ENCODE measurements at places on chromosomes 6 and 20.

DNA sequence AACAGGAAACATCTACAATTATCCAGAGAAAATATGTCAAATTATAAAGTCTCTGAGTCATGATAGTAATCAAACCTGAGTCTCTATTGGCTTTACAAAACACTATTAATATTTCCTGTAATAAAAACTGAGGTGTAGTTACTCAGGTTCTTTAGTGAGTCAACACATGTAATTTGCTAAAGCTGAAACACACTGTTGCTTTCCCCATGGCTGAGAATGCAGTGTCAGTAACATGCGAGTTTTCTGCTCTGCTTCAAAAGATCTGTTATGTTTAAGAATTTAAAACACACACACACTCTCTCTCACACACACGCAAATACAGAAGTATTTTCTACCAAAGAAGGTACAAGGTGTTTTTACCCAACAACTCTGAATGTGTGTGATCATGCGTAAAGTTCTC lies 38.6 kb downstream of the ATXN1 start:
- no peak for DNase-seq

DNA sequence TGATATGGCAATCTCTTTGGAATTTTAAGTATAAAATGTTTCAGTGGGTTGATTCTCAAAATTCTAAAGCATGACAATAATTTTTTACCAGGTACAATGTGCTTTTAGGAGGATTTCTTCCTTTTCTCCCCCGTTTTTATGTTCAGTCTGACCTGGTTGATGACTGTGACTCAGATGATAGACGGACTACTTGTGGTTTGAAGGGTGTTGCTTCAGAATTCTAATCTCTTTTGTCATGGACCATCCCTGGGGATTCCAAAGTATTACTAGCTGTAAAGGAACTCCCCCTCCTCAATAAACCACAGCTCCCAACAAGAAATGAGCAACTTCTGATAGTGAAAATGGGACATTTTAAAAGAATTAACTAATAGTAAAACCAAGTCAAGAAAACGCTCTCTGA lies 34.9 kb upstream of the TNFAIP3 start:
- no peak for DNase-seq

DNA sequence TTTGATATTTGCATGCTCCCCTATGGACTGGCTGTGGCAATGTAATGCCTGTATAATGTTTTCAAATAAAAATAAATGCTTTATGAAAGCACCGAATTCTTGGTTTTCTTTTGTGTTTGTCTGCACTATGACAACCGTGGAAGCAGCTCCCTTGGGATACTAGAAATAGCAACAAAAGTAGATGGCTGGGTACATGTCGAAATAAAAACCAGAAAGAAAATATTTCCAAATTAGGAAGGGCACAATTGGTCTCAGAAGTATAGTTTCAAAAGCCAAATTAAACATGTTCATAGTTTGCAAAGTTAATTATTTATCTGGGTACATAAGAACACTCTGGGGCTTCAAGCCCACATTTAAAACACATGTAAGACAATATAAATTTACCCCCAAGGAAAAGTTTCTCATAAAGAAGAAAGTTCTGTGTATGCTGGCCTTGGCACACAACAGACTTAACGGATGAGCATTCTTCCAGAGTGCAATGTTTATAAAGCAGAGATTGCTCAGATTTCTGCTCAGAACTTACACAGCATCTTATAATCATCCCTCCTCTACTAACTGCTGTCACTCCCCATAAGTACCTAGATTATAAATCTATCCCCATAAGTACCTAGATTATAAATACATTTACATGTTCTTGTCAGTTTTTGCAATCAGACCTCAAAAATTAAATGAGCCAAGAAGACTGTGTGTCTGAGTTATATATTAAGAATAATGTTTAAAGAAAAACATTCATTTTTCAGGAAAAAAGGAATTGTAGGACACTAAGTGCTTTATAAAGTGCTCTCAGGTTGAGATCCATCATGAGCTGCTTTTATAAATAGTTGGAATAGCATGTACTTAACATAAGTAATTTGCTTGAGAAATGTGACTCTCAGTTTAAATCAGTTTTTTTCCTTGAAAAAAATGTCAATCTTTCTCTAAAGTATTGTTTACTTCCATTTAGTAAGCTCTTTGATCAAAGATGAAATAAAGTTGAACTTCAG lies 230.2 kb upstream of the PLN start:
- DNase-seq, result no peak

- DNase-seq, result no peak
Observed at GRCh38 chr20:20969701-20970280, 136.4 kb downstream of the LINC00237 start.

DNA sequence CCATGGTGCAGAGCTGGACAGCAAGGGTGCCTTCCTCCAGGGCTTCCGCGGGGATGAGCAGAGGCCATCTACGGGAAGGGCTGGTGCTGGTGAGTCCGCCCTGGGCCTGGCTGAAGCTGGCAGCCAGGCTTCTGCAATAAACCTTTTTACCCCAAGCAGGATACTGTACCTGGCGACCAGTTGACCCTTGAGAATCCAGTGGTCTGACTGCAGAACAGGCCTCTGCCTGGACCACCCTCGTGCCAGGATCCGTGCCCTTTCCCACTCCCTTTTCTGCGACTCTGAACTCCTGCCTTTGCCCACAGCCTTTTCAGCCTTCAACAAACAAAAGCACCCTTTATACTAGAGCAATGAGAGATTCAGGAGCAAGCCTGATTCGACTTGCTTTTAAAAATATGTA lies 18.9 kb downstream of the CDH26 start:
- no peak for DNase-seq

DNA sequence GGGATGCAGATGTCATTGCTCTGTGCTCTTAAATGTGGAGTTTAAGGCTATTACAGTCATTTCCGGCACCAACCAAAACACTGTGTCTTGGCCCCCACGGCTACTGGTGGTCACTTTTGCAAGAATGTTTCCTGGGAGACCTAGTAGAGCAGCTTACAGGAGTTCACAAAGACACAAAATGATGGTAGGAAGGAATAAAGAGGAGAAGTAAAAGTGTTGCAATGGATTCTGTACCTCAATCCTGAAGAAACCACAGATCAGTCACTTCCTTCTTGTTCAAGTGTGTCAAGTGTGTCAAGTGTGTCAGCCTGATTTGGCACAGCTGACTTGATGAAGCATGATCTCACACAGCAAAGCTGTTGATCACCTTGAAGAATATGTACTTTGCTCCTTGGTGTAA lies 344.0 kb downstream of the PLCB1 start:
- no peak for DNase-seq
